Aorta (tissue), 5 donors: ENCODE measurements at places on chromosomes 5 and 9. TPM values are rescaled to one million over a fixed set of nuclear protein-coding genes. Genes with fewer than 3 reads are reported as not detected.

- no peak overlapping the region for H3K27ac ChIP-seq
- no peaks in the 10 kb centered on the region for H3K36me3 ChIP-seq
- no peaks in the 10 kb centered on the region for H3K27me3 ChIP-seq
- H3K4me3 ChIP-seq, result no peak overlapping the region
- no peaks in the 10 kb centered on the region for H3K4me1 ChIP-seq
These were observed 690.4 kb downstream of the SLCO4C1 start for GRCh38 chr5:101605700-101606099.

DNA sequence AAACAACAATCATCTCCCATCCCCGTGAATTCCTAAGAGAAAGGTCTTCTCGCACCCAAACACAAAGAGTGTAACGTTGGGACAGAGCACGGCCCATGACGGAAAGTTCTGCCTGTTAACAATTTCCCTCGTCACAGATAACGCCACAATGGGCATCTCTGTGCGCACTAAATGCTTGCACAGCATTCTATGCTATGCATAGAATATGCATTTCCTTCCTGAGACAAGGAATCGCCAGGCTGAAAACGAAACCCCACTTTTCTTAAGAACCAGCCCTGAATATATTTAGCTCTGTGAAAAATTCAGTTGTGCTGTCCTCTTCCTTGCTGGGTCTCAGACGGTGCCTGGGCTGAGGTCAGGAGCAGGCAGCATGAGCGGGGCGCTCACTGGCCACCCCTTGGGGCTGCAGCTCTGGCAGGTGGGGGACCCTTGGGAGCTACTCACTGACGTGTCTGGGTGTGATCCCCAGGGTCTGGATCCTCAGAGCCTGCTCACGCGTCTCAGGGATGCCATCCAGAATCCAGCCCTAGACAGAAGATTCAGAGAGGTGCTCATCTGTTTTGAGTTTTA lies 49.8 kb downstream of the AK8 start:
- no peaks in the 10 kb centered on the region for H3K36me3 ChIP-seq
- peak; percentile 46 for DNase-seq
- H3K27me3 ChIP-seq, result no peaks in the 10 kb centered on the region
- no peaks in the 10 kb centered on the region for H3K4me1 ChIP-seq
- no peak overlapping the region for H3K4me3 ChIP-seq
- no peak overlapping the region for H3K27ac ChIP-seq

SOX30 gene
- total RNA-seq, result not detected

DNA sequence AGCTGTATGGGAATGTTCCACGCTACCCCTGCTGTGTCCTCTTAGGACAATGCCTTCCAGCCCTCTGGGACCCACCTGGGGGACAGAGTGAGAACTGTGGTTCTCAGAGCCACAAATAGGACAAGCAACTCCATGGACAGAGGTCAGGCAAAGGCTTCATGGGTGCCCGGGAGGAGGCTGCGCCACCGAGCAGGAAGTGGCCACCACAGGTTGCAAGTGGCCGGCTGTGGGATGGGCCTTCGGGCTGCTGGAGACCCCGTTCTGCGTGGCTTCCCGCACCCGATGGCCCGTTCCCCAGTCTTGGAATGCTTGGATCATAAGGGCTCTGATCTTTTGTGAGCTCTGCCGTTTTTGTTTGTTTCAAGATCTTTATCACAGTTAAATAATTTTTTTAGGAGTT lies 118.8 kb downstream of the BOD1 start:
- H3K4me3 ChIP-seq, result no peak overlapping the region
- no peaks in the 10 kb centered on the region for H3K4me1 ChIP-seq
- no peak for DNase-seq
- no peaks in the 10 kb centered on the region for H3K27me3 ChIP-seq

GRCh38 chr5:141172381-141173204 lies at the start of gene PCDHB7:
TSS of gene PCDHB7 (plus strand) at chr5:141172644. CDS start at chr5:141172836, 192 bp downstream.
- no peaks in the 10 kb centered on the region for H3K27me3 ChIP-seq
- H3K4me3 ChIP-seq, result no peak within 1 kb of the TSS
- H3K4me1 ChIP-seq, result no peaks in the 10 kb centered on the region
- DNase-seq, result no peak

- H3K36me3 ChIP-seq, result no peaks in the 10 kb centered on the region
- no peak overlapping the region for H3K4me3 ChIP-seq
- H3K27ac ChIP-seq, result no peak overlapping the region
- H3K4me1 ChIP-seq, result no peaks in the 10 kb centered on the region
- no peaks in the 10 kb centered on the region for H3K27me3 ChIP-seq
These were observed 218.9 kb downstream of the TMEM161B start for GRCh38 chr5:88049737-88050136.

FBN2 gene
- 1.5 TPM for total RNA-seq

GRCh38 chr5:72296256-72296655 lies 23.8 kb downstream of the MRPS27 start:
- DNase-seq, result no peak
- H3K4me3 ChIP-seq, result no peak overlapping the region
- H3K36me3 ChIP-seq, result no peaks in the 10 kb centered on the region
- peaks cover 2% of the 10 kb centered on the region for H3K4me1 ChIP-seq
- H3K27ac ChIP-seq, result no peak overlapping the region
